ENCODE measurements at places on chromosomes 5 and 9. TPM values are rescaled to one million over a fixed set of nuclear protein-coding genes. Genes with fewer than 3 reads are reported as not detected.

The PDE6A gene
- total RNA-seq, result 0.18 TPM

DNA sequence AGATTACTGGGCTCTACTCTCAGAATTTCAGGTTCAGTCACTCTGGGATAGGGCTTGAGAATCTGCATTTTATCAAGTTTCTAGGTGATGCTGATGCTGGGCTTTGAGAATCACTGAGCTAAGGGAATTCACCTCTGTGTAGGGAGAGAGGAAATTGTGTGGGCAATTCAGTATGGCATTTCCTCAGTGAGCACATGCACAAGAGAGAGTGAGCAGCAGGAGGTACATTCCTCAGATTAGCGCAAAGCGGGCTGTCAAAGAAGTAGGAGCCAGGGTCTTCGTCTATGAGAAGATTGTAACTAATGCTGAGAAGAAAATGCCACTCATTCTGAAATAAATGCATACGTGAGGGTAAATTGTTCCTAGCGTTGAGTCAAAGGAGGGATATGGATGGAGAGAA, 175.9 kb downstream of the KIF4B start:
- no peak overlapping the region for H3K4me3 ChIP-seq
- no peaks in the 10 kb centered on the region for H3K4me1 ChIP-seq
- H3K36me3 ChIP-seq, result no peaks in the 10 kb centered on the region
- no peak for DNase-seq

The CPLANE1 gene
- total RNA-seq, result 32.3 TPM

- no peak overlapping the region for H3K27ac ChIP-seq
- no peaks in the 10 kb centered on the region for H3K36me3 ChIP-seq
- no peak overlapping the region for H3K4me3 ChIP-seq
- DNase-seq, result no peak
- H3K4me1 ChIP-seq, result no peaks in the 10 kb centered on the region
Measured at GRCh38 chr9:32706004-32706724, 70.7 kb upstream of the TAF1L start.

The C5orf58 gene
- not detected for total RNA-seq

The NACC2 gene
- 18.4 TPM for total RNA-seq

The ACER2 gene
- 3.1 TPM for total RNA-seq

GRCh38 chr5:82105457-82105856, 133.6 kb downstream of the ATG10 start:
- no peak for DNase-seq
- H3K27ac ChIP-seq, result no peak overlapping the region
- H3K27me3 ChIP-seq, result no peaks in the 10 kb centered on the region

DNA sequence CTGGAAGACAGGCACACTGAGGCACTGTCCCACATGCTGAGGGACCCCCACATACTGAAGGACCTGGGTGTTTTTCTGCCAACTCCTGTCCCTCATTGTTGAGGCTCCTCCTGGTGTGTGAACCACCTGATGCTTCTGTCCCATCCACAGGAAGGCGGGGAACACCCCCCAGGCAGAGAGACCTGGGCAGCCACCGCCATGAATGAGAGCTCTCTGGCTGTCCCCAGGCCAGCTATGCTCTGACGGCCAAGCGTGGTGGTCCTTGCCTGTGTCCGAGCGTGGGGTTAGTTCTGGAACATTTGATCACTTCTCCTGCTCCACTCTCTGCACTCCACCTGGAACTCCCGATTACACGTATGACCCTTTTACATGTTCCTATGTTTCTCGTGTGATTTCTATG, 11.9 kb upstream of the LRRC14B start:
- no peak overlapping the region for H3K4me3 ChIP-seq
- no peaks in the 10 kb centered on the region for H3K27me3 ChIP-seq
- H3K27ac ChIP-seq, result no peak overlapping the region
- peaks cover 15% of the 10 kb centered on the region for H3K36me3 ChIP-seq
- H3K4me1 ChIP-seq, result peaks cover 22% of the 10 kb centered on the region

- no peaks in the 10 kb centered on the region for H3K27me3 ChIP-seq
- no peak for DNase-seq
- peaks cover 43% of the 10 kb centered on the region for H3K4me1 ChIP-seq
- peak overlapping the region; percentile 30 for H3K27ac ChIP-seq
- H3K36me3 ChIP-seq, result no peaks in the 10 kb centered on the region
Measured at GRCh38 chr9:121360601-121361374, 9.3 kb downstream of the STOM start.

The TTLL11 gene
- 4.8 TPM for total RNA-seq

DNA sequence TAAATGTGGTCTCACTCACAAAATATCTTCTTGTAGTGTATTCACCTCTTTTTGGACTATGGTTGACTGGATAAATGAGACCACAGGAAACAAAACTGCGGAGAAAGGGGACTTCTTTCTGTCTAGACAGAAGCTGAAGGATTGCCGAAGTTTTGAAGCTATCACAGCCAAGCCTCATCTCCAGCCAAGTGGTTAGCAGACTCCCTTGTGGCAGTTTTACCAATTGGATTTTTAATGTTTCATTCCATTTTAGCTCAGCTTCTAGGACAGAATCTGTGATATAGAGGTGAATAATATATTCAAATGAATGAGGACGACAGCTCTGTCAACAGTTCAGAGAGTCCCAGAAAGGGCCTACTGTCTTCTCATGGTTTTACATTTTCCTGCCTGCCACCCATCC, 215.7 kb upstream of the ZNF608 start:
- no peaks in the 10 kb centered on the region for H3K36me3 ChIP-seq
- DNase-seq, result no peak
- H3K27me3 ChIP-seq, result no peaks in the 10 kb centered on the region
- H3K4me1 ChIP-seq, result peaks cover 22% of the 10 kb centered on the region

DNA sequence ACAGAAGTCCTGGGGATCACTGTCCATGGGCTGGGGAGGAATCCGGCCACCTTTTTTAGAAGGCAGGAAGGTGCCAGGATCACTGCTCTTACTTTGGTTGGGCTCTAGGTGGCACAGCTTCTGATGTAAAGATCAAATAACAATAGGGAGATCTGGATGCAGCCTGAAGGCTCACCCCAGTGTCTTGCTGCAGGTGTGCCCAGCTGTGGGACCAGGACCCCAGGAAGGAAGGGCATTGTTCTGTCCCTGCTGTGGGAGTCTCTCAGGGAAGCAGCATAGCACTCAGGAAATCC, 69.6 kb downstream of the DAB2IP start:
- no peaks in the 10 kb centered on the region for H3K36me3 ChIP-seq
- peaks cover 27% of the 10 kb centered on the region for H3K4me1 ChIP-seq
- no peak overlapping the region for H3K4me3 ChIP-seq
- no peak for DNase-seq

GRCh38 chr9:37004424-37004935, 29.6 kb downstream of the PAX5 start:
- no peak overlapping the region for H3K27ac ChIP-seq
- peaks cover 100% of the 10 kb centered on the region for H3K27me3 ChIP-seq
- H3K4me3 ChIP-seq, result no peak overlapping the region
- no peaks in the 10 kb centered on the region for H3K36me3 ChIP-seq
- DNase-seq, result no peak
- H3K4me1 ChIP-seq, result no peaks in the 10 kb centered on the region

The TEX48 gene
- not detected for total RNA-seq

DNA sequence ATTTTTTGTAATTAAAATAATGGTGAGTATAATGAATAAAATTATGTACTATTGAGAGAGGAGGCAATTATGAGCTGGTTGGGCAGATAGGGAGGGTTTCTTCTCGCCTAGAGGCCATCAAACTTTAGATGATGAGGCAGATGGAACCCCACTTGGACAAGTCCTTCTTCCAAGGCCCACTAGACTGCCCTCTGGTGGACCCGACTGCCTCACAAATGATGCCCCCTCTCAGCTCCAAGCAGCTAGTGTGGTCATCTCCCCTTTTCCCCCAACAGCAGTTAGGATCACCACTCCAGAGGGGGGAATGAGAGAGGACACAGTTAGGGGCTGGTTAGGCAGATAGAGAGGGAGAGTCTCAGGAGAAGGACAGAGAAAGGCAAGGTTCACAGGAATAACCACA, 348.0 kb upstream of the CDH18 start:
- peaks cover 5% of the 10 kb centered on the region for H3K36me3 ChIP-seq
- peaks cover 3% of the 10 kb centered on the region for H3K4me1 ChIP-seq
- H3K4me3 ChIP-seq, result no peak overlapping the region
- no peak for DNase-seq
- no peak overlapping the region for H3K27ac ChIP-seq

The ENHO gene
- total RNA-seq, result 1.0 TPM

The PKD2L2 gene
- total RNA-seq, result not detected

- no peaks in the 10 kb centered on the region for H3K27me3 ChIP-seq
- no peak overlapping the region for H3K4me3 ChIP-seq
- no peak for DNase-seq
- peaks cover 6% of the 10 kb centered on the region for H3K36me3 ChIP-seq
Measured at GRCh38 chr5:126852091-126852571, 75.2 kb downstream of the LMNB1 start.

The TAF11L5 gene
- total RNA-seq, result not detected

DNA sequence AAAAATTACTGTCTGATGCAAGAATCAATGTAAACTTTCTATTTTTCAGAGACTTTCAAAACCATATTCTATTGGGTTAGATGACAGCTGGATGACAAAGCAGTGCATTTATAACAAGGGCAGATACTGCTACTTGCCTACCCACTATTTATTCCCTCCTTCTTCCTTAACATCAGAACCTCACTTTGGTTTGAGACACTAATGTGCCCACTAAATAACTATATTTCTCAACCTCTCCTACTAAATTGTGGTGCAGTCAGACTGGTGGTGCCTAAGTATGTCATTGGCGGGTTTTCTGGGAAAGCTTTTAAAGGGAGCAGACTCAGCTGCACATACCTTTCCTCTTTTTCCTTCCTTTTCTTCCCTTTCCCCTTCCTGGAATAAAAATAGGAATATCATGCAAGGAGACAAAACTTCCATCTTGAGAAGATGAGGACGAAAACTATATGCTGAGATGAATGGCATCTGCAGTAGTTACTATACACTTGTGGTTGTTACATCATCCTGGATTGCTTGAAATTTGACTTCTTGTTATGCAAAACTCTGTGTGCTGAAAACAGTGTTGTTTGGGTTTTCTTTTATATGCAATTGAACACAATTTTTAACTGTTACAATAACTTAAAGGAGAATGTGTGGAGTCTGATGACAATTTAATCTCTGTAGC, 43.8 kb downstream of the PRR16 start:
- no peak overlapping the region for H3K27ac ChIP-seq
- H3K27me3 ChIP-seq, result no peaks in the 10 kb centered on the region
- no peaks in the 10 kb centered on the region for H3K36me3 ChIP-seq
- H3K4me3 ChIP-seq, result no peak overlapping the region

- no peak overlapping the region for H3K4me3 ChIP-seq
- no peaks in the 10 kb centered on the region for H3K27me3 ChIP-seq
- peak overlapping the region; percentile 71 for H3K27ac ChIP-seq
- H3K4me1 ChIP-seq, result peaks cover 31% of the 10 kb centered on the region
- H3K36me3 ChIP-seq, result no peaks in the 10 kb centered on the region
- DNase-seq, result no peak
Measured at GRCh38 chr5:124995421-124995820, 249.0 kb upstream of the ZNF608 start.

DNA sequence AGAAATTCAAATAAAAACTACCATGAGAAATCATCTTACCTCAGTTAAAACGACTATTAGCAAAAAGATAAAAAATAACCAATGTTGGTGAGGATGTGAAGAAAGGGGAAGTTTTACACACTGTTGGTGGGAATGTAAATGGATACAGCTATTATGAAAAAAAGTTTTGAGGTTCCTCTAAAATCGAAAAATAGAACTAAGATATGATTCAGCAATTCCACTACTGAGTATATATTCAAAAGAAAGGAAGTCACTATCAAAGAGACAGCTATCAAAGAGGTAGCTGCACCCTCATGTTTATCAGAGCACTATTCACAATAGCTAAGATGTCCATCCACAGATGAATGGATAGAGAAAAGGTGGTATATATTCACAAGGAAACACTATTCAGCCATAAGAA, 1888.4 kb downstream of the MAT2B start:
- H3K27ac ChIP-seq, result no peak overlapping the region
- no peaks in the 10 kb centered on the region for H3K27me3 ChIP-seq
- no peak overlapping the region for H3K4me3 ChIP-seq
- H3K36me3 ChIP-seq, result no peaks in the 10 kb centered on the region
- no peak for DNase-seq
- H3K4me1 ChIP-seq, result no peaks in the 10 kb centered on the region

The SLC4A9 gene
- 2.5 TPM for total RNA-seq

The FBP2 gene
- total RNA-seq, result not detected

DNA sequence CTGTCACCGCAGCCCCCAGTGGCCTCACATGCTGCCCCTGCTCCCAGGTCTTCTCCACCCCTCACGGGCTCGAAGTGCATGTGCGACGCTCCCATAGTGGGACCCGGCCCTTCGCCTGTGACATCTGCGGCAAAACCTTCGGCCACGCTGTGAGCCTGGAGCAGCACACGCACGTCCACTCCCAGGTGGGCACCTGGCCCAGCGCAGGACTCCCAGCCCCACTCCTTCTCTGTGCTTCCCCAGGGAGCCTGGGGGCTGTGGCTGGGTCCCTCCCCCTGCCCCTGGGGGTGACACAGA, 10.5 kb downstream of the GFI1B start:
- no peak overlapping the region for H3K27ac ChIP-seq
- peaks cover 14% of the 10 kb centered on the region for H3K27me3 ChIP-seq
- no peak for DNase-seq
- no peak overlapping the region for H3K4me3 ChIP-seq
- no peaks in the 10 kb centered on the region for H3K36me3 ChIP-seq
- H3K4me1 ChIP-seq, result peaks cover 2% of the 10 kb centered on the region

- H3K36me3 ChIP-seq, result no peaks in the 10 kb centered on the region
- H3K27ac ChIP-seq, result no peak overlapping the region
- DNase-seq, result no peak
- no peak overlapping the region for H3K4me3 ChIP-seq
- H3K4me1 ChIP-seq, result peaks cover 12% of the 10 kb centered on the region
Measured at GRCh38 chr9:134287591-134288491, 38.4 kb upstream of the RXRA start.

DNA sequence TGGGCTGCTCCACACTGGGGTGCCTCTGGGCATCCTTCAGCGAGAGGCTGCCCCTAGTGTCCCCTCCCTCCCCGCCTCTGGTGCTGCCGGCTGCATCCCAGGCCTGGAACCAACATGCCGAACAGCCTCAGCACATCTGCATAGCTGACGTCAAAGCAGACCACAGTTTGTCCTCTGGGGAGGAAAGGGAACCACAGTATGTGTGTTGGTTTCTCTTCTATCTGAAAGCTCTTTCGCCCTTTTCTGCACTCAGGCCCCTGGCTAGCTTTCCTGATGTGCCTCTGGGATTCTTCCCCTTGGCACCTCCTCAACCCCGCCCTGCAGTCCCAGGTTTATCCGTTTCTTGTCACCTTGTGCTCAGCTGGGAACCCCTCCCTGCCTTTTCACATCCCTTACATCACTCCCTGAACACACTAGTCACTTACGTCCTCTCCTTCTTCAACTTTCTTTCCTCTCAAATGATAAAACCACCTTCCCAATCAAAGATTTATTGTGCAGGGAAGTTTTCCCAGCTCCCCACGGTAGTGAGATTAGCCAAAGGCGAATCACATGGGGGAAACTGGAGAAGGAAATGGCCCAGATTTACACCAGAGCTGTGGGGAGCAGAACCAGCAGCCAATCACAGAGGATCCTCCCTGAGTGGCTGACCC, 35.5 kb upstream of the B4GALT1 start:
- peaks cover 1% of the 10 kb centered on the region for H3K27me3 ChIP-seq
- H3K27ac ChIP-seq, result no peak overlapping the region
- H3K4me1 ChIP-seq, result no peaks in the 10 kb centered on the region
- no peak overlapping the region for H3K4me3 ChIP-seq
- DNase-seq, result no peak

The S100Z gene
- total RNA-seq, result 0.32 TPM

Measured in mesothelial cell of epicardium (in vitro differentiated cells).